ENCODE measurements at places on chromosomes 7 and 10.

GRCh38 chr7:142243823-142244222 is 14.0 kb downstream of the PRSS58 start:
- no peak for DNase-seq

DNA sequence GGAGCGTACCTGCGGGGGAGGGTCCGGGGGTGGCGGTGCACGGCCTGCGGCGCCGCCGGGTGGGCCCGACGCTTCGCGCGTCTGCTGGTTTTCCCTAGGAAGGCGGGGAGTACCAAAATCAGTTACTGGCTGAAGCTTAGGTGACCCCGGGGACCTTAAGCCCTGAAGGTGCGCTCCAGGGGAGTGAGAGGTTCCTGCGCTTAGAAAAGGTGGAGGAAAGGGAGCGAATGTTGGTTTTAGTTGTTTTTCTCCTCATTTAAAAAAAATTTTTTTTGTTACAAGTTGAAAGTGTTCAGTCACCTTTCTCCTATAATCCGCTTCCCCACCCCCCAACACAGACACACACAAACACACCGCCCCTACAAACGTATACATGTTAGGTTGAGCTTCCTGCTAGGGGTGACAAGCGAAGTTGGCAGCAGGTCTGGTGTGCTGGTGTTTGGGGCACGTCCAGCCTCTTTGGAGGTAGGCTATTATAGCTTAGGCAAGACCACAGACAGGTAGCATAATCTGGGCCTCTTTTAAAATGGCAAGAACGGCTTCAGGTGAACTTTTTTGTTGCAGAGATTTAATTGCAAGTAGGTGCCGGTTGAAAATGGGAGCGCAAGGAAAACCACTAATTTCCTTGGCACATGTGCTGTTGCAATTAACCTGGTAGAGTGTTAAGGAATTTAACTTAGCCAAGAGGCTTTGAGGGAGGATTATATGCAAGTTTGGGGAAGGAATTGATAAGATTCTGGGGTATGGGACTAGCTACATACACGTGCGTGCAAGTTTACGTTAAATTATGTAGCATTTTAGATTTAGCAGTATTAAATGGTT is 945 bp downstream of the ADD3 start:
- DNase-seq, result no peak

- DNase-seq, result no peak
Measured at GRCh38 chr7:73519867-73520672, 2.0 kb downstream of the BAZ1B start.

DNA sequence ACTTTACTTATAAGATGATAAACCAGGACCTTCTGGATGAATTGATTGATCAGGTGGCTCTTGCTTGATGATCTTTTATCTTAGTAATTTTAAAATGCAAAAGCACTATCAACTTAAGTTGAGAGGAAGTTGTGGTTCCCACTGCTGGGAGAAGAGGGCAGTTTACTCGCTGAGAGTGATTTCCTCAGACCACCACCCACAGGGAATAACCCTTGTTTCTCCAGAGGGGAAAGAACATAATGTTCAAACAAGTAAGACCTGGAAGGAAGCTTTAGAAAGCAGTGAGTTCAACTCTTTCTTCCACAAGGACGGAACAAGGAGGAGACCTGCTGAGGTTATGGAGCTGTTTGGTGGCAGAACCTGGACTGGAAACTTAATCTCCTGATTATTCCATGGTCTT is 138.7 kb downstream of the FAM204A start:
- no peak for DNase-seq

DNA sequence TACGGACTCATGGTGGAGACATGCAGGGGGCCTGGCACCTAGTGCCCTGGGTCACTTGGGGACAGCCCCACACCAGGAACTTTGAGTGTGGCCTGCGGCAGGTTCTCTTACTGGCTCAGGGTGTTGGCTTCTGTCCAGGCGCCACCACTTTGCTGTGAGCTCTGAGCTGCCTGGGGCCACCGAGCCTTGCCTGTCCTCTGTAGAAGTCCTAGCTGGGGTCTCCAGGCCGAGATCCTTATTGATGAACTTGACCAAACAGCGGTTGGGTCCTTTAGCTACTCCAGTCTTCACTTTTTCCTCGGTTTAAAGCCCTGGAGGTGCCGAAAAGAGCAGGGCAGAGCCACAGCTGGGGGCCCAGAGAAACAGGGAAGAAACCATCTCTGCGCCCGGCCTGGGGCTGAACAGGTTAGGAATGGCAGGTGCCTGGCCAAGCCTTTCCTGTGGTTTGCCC is 41.3 kb downstream of the ZNF467 start:
- no peak for DNase-seq

DNA sequence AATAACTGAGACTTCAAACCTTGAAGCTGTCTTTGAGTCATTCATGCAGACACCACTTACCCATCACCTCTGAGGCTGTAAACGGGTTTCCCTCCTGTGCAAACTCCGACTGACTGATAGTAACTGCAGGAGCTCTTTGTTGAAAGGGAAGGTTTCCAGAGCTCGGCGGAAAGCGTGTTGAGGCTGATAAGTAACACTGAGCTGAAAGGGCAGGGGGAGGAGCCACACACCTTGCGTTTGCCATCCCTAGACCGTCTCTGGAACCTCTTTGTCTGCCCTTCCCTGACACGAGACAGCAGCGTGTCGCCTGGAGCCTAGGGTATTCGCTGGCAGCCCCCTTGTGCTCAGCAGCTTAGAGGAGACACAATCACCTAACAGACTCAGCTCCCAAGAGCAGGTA is 134.0 kb downstream of the PAXIP1 start:
- no peak for DNase-seq

Data from NCI-H1694 treated with DMSO at 0.1 percent for 48 hours (cell line).